NCI-H2107 (cell line): ENCODE measurements at places on chromosomes 2 and 18.

DNA sequence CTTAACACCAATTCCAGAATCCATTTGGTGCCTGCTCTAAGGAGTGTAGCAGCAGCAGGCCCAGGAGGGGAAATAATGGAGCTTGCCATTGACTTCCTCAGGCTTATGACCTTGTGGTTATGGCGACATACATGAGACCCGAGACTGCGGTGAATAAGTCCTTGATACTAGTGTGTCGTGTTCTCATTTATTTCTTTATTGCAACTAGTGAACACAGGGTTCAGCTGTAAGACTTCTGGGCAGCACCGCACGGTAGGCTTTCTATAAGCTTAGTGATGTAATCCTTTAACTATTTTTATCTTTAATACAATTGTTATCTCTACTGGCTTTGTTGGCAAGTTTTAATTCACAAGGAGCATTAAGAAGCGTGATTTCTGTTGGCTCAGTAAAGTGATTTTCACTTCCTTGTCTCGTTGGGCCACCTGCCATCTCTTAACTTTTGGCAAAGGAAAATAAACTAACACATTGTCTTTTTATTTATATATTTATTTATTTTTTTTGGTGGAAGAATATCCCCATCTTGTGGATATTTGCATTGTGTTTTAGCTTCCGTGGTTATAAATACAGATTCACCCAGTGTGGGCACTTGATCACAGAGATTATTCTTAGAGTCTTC lies 139.8 kb downstream of the LTBP1 start:
- DNase-seq, result no peak

- no peak for DNase-seq
Measured at GRCh38 chr2:207150284-207150683, 15.5 kb downstream of the KLF7 start.

- DNase-seq, result peak; percentile 39
Measured at GRCh38 chr2:222982010-222982908, 69.7 kb upstream of the KCNE4 start.

GRCh38 chr2:148742373-148742772 lies 97.8 kb downstream of the EPC2 start:
- DNase-seq, result no peak

DNA sequence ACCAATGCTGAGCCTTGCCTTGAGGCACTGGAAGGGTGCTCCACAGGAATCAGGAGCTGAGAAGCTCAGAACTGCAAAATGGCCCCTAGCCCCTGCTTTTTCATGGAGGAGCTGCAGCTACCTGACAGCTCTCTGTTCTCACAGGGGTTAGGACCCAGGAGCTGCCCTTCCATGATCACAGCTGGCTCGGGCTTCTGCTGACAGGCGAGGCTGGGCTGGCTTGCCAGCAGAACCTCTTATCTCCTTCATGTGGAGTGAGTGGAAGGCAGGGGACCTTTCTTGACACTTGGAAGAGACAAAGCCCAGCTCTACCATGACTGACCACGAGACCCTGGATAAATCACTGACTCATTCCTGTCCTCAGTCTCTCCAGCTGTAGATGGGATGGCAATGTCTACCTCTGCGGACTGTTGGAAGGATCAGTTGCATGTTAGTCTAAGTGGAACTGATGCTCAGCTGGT lies 113.4 kb downstream of the CAPN13 start:
- DNase-seq, result no peak
